ENCODE measurements at places on chromosomes 1 and 21.
A peak's percentile ranks its signal among the peaks of the same experiment; 100 is the strongest.

- DNase-seq: no peak
Measured at GRCh38 chr1:73452522-73452921, 745.5 kb downstream of the LRRIQ3 start.

- DNase-seq: no peak
Measured at GRCh38 chr1:50368179-50369007, 54.9 kb downstream of the DMRTA2 start.

DNA sequence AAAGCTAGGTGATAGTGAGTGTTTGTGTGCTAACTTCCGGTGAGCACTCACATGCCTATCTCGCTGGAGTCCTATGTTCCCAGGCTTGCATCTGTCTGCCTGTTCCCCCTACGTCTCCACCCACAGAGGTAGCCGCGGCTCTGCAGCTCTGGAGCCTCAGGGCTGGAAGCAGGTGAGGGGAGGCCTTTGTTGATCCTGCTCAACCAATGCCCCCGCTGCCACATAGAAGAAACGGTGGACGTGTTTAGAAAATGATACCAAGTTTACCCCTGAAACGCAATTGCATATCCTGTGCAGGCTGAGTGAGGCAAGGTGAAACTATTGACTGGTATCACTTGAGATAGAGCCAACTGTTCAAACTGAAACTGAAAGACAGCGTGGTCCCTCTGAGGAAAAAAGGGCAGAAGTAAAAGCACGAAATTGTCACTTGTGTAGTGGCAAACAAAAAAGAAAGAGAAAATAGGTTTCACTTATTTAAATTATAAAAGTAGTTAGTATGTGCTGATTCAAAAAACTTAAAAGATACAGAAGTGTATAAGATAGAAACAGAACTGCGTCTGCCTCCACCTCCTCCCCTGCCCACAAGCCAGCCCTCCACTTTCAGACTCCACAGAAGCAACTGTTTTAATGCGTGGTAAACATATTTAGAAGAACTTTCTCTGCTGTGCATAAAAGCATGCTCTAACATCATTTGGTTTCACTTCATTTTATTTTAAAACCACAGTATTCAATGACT, 38.6 kb upstream of the ETS2 start:
- peak; percentile 10 for DNase-seq

- DNase-seq: no peak
Measured at GRCh38 chr21:42654179-42654912, 925 bp downstream of the PDE9A start.

- DNase-seq: no peak
Measured at GRCh38 chr1:6392809-6393399, 663 bp downstream of the ACOT7 start.

GRCh38 chr1:56295949-56296929, 283.1 kb downstream of the PLPP3 start:
- no peak for DNase-seq

DNA sequence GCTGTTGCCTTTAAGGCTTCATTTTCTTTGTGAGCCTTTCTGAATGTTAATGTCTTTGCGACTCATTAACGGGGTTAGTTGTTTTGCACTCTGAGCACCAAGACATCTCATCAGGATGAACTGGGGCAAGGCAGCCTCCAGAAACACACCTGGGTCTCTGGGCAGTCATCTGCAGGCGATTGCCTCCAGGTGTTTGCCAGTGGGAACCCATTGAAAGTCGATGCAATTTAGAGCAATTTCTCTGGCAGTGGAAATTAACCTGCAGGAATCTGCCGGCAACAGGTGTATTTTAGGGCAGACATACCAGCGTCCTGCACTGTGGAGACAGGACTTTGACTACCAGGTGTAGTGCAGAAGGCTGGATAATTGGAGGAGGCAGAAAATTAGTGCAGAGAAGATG, 661.0 kb upstream of the PTBP2 start:
- DNase-seq: no peak

DNA sequence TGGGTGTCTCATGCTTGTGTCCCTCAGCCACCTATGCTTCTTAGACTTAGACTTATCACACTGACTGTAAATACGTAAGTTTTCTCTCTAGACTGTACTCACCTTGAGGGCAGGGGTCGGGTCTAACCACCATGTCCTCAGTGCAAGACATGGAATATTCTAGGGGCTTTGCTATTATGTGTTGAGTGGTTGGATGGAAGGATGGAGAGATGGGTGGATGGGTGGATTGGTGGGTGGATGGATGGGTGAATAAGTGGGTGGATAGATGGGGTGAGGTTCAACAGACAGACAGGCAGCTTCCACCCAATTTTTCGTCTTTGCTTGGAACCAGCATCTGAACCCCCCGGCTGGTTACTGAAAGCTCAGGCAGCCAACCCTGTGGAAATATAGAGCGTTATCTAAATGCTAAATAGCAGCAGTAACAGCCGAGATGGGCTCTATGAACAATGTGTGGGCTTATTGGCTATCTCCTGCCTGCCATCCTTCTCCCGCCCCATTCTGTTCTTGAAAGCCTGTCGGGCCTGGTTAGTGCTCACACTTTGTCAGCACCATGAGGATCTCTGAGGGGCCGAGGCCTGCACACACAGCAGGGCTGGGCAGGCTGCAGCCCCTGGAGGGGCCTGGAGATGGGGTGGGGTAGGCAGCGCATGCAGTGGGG, 130.7 kb downstream of the ACTL8 start:
- no peak for DNase-seq

GRCh38 chr1:235822685-235823084, 44.0 kb downstream of the LYST start:
- no peak for DNase-seq

DNA sequence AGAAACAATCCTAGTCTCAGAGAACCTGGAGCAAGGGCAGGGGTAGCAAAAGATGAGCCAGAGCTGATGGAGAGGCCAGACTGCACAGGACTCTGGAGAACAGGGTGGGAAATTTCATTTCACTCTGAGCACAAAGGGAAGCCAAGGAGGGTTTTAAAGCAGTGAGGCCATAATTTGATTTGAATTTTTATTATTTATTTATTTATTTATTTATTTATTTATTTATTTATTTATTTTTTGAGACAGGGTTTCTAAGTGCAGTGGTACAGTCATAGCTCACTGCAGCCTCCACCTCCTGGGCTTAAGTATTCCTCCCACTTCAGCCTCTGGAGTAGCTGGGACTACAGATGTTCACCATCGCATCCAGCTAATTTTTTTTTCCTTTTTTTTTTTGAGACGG, 45.1 kb downstream of the MT1HL1 start:
- DNase-seq: no peak

GRCh38 chr1:185627761-185628501, 106.3 kb upstream of the HMCN1 start:
- no peak for DNase-seq

- DNase-seq: no peak
Measured at GRCh38 chr1:42926879-42927242, 31.8 kb downstream of the SLC2A1 start.

DNA sequence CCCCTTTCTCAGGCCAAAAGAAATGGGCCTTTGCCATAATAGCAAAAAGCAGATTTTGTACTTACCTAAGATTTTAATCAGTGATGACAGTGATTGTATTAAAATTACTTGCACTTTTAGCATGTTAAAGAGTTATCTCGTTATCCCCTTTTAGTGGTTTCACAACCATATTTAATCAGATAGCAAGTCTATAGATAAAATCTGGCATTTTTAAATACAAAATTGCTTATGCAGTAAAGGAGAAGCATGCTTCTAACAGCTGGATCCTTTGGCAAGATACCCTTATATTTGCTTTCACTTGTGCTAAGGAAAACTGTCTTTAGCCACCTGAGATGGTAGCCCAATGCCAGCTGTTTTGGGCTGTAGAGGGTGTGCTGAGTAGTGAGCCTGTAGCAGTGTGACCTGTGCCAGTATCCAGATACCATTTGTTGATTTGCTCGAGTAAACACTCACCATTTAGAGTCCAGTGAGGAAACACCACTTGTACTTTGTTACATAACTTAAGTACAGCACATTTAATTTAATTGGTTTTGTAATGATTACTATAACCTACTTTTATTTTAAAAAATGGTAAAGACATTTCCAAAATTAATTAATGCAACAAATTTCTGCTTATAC, 314.4 kb upstream of the ZP4 start:
- DNase-seq: no peak

DNA sequence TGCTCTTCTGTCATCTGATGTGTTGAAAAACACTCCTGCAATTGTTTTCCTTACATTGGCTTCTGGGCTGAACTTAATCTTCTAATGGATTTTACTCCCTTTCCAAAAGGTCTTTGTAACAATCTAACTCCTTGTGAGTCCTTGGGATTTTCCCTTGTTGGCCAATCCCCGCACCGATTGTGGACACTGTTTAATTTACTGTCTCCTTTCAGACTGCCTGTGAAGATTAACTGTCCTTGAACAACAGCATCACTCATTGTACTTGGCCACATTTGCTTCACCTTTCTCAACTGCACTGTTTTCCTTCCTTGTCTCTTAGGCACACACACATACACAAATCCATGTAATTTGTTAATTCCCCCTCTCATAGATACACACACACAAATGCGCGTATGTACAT, 120.4 kb downstream of the SPATA46 start:
- no peak for DNase-seq

- DNase-seq: no peak
Measured at GRCh38 chr1:90802622-90803021, 85.5 kb upstream of the BARHL2 start.

- DNase-seq: no peak
Measured at GRCh38 chr1:156832434-156832833, 15.8 kb upstream of the SH2D2A start.

GRCh38 chr1:114997510-114998289, 31.9 kb upstream of the TSHB start:
- DNase-seq: no peak

GRCh38 chr1:44714944-44715571, 15.9 kb downstream of the RNU5D-1 start:
- DNase-seq: no peak

DNA sequence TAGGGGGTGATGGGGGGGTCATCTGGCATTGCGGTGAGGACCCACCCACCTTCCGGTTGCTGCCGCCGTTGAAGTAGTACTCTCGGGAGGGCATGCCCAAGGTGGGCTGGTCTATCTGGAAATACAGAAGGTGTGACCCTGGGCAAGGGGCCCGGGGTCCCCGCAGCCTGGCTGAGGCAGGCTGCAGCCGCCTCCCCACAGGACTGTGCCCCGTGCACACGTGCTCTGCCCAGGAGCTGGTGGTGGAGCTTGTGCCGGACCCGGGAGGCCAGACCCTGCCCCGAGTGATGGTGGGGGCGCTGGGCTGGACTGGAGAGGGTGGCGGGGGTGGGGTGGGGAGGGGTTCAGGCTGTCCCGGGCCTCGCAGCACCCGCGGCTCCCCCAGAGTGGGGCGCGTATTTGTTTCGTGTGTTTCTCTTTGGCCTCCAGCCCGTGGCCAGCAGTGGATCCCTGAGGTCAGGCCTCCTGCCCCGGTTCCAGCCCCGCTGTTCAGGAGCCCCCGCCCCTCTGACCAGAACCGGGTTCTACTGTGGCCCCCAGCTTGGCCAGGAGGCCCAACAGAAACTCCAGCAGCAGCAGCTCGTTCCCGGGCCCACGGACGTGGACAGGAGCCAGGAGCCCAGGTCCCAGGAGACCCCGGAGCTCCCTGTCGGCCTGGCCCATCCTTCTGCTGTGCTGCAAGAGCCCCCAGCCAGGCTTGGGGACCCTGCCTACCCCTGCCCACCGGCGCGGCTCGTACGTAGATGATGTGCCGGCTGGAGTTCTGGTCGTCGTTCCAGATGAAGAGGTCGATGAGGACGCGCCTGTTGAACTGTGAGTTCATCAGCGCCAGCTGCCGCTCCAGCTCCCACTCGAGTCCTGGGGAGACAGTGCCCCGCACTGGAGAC, 19.2 kb downstream of the PRXL2B start:
- DNase-seq: no peak

DNA sequence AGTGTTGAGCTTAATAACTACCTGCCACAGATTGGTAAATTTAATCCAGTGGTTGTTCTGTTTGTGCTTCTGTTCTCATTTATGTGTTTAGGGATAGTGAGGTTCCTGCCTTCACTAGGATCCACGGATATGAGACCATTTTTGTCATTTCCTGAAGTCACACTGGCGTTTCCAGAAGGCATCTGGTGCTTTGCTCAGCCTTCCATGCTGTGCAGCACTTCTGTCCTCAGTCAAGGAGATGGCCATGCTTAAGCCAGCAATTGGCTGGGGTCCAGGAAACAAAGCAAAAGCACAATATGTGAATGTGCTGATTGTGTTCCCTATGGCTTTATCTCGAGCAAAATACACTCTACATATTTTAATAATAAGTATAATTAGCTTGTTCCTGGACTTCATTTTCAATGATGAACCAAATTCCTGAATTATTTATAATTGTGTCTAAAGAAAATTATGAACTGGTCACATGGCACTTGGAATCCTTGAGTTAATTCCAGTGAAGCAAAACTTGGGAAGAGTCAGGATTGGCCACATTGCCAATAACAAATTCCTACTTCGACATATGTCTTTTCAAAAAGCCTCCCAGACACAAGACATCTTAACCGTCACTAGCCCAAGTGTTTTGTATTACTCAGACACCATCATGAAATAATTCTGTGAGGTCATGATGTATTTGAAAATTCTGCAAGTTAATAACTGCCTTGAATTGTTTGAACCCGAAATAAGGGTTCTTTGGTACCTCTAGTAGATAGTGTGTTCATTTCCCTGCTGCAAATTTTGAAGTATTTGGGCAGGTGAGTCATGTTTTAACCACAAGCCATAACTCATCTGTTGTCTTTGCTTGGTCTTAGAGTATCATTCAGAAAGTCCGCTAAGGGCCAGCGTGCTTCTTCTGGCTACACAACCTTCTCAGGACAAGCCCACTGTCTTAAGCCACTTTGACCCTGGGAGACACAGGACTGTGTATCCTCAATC, 412.4 kb downstream of the DISC1 start:
- DNase-seq: no peak

DNA sequence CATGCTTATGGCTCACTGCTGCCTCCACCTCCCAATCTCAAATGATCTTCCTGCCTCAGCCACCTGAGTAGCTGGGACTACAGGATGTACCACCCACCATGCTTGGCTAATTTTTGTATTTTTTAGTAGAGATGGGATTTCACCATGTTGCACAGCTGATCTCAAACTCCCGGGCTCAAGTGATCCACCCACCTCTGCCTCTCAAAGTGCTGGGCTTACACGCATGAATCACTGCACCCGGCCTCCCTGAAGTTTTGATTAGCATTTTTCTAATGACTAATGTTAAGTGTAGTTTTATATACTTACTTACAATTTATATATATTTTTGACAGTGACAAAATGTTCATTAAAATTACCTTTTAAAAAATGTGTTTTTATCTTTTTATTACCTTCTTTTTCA, 41.1 kb downstream of the ZNF678 start:
- DNase-seq: no peak

All from stimulated activated CD8-positive, alpha-beta memory T cell treated with anti-CD3 and anti-CD28 coated beads, Interleukin-2, amount 100 ng/mL, for 1 hour (primary cell).